ENCODE measurements at places on chromosomes 11 and 22.

GRCh38 chr11:74675761-74676160 is 55.5 kb downstream of the CHRDL2 start:
- no peak for DNase-seq

DNA sequence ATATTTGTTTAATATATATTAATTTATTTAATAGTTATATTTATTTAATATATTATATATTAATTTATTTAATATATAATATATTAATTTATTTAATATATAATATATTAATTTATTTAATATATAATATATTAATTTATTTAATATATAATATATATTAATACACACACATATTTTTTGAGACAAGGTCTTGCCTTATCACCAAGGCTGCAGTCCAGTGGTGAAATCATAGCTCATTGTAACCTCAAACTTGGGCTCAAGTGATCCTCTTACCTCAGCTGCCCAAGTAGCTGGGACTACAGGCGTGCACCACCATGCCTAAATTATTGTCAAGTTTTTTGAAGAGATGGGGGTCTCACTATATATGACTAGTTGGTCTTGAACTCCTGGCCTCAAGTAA is 51.4 kb upstream of the DDI1 start:
- no peak for DNase-seq

DNA sequence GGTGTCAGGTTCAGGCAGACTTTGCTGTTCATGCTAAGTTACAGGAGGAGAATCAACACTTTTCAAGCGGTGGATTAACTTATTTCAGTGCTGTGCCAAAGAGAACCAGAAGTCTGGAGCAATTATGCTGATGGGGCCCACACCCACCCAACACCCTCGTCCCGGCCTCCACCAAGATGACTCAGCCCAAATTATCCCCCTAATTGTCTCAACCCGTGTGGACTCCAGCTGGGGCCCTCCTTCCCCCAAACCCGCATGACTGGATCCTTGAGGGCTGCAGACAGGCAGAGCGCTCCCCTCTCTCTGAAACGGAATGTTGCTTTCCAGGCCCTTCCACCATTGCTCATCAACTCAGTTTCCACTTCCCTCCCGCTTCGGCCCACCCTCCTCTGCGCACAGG is 34.6 kb upstream of the MN1 start:
- no peak for DNase-seq

DNA sequence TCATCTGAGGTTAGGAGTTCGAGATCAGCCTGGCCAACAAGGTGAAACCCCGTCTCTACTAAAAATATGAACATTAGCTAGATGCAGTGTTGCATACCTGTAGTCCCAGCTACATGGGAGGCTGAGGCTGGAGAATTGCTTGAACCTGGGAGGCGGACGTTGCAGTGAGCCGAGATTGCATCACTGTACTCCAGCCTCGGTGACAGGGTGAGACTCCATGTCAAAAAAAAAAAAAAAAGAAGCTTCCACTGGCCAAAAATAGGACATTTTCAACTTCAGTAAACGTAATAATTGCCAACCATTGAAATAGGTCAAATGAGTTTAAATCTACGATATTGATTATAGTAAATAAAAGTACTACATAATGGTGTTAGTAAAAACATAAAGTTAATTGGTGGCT is 6.8 kb downstream of the BAIAP2L2 start:
- no peak for DNase-seq

DNA sequence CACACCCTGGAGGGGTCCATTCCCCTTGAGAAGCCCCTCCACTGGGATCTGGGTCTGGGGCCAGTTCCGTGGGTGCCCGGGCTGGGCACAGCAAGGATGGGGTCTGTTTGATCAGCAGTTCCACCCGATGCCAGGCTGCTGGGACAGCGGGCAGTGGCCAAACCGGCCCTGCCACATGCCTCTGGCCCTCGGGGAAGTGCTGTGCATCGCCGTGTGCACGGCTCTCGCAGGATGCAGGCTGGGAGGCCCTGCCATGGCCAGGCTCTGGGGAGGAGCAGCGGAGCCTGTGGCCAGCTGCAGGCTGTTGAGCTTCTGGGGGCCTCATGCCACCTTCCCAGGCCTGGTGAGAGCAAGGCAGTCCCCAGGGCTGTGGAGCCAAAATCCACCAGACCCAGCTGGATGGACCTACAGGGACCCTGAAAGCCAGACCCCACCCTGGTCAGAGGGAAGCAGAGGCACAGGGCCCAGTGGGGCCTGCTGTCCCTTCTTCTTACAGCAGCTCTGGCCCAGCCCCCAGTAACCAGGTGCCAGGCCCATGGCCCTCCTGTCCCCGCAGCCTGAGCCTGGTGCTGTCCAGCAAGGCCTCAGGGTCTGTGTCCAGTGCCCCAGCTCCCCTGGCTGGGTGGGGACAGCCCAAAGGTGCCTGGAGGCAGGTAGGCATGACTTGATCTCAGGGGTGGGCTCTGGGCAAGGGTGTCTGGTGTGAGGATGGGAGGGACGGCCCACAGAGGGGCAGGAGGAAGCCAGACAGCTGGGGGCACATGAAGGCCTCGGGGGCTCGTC is 57.3 kb downstream of the WNT7B start:
- DNase-seq, result no peak

DNA sequence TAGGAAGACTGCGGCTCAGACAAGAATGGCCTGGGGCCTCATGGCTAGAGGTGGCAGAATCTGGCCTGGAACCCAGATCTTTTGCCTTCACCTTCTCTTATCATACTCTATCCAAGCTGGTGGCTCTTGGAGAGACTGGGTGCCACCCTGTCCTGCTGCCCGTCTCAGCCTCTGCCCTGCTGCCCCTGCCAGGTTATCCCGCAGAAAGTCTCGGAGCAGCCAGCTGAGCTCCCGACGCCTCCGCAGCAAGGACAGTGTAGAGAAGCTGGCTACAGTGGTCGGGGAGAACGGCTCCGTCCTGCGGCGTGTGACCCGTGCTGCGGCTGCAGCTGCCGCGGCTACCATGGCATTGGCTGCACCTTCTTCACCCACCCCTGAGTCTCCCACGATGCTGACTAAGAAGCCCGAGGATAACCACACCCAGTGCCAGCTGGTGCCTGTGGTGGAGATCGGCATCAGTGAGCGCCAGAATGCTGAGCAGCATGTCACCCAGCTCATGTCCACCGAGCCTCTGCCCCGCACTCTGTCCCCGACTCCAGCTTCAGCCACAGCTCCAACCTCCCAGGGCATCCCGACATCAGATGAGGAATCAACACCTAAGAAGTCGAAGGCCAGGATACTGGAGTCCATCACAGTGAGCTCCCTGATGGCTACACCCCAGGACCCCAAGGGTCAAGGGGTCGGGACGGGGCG is 5.9 kb downstream of the INCENP start:
- no peak for DNase-seq

- DNase-seq, result no peak
These were observed 131.4 kb downstream of the CD44 start for GRCh38 chr11:35270342-35270741.

GRCh38 chr11:131246663-131247062 is 123.8 kb upstream of the NTM start:
- no peak for DNase-seq

DNA sequence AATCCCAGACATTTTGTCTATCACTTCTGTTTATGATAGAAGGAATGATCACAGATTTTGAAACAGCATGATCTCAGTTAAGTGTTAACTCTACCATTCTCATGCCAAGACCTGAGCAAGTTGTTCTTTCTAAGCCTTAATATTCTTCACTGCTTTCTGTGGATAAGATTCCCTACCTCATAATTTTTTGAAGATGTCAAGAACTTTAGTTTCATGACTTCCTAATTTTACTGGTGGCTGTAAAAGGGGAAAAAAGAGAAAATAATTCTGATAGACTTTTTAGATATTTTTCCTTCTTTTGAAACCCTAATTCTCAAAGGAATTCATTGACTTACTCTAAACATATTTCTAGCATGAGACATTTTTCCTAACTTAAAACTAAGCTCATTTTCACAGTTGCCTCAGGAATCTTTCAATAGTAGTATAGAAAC is 520.0 kb upstream of the LUZP2 start:
- DNase-seq, result no peak

DNA sequence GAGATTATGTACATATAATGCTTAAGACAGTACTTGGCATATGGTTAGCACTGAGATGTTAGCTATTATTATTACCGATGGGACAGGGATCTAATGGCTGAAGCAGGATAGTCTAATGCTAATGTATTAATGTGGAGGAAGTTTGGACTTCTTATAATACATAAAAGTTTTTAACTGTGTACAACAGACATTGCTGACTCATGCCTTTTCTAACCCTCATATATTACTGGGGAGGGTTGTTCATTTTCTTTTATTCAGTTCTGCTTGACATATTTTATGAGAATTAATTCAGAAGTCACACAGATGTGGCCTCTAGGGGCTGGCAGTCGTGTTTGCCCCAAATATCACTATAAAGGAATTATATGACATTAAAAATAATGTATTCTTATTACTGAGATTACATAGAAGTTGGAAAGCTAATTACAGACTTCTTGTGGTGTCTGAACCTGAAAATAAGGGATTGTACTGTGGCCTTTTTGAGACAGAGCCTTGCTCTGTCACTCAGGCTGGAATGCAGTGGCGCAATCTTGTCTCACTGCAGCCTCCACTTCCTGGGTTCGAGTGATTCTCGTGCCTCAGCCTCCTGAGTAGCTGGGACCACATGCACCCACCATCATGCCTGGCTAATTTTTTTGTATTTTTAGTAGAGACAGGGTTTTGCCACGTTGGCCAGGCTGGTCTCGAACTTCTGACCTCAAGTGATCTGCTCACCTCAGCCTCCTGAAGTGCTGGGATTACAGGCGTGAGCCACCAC is 10.1 kb downstream of the CCDC90B start:
- no peak for DNase-seq

GRCh38 chr11:92727123-92727522 is 242.3 kb upstream of the MTNR1B start:
- DNase-seq, result no peak

DNA sequence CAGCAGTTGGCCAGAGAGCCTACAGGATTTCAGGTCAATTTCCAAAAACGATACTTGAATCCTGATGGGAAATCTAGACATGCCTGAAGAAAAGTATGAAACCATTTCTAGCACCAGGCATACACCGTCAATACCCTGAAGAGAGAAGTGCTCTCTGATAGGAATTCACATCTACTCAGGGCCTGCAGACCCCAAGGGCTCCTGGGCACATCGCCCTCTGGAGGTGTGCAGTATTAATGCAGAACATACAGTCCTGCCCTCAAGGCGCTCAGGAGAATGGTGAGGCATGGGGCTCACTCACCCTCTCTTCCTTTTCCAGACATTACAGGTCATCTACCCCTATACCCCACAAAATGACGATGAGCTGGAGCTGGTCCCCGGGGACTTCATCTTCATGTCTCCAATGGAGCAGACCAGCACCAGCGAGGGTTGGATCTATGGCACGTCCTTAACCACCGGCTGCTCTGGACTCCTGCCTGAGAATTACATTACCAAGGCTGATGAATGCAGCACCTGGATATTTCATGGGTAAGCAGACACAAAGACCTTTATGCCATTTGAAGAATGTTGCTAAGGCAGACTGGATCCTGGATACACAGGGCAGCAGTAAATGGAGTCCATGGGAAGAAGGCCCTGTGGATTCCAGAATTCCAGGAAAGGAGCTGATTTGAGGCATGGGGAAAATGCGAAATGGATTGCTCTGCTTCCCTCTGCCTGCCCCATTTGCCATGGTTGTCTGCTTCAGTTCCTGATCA is 49.3 kb upstream of the CRTAM start:
- no peak for DNase-seq

GRCh38 chr11:111526501-111526900 is 11.9 kb downstream of the HOATZ start:
- DNase-seq, result no peak

DNA sequence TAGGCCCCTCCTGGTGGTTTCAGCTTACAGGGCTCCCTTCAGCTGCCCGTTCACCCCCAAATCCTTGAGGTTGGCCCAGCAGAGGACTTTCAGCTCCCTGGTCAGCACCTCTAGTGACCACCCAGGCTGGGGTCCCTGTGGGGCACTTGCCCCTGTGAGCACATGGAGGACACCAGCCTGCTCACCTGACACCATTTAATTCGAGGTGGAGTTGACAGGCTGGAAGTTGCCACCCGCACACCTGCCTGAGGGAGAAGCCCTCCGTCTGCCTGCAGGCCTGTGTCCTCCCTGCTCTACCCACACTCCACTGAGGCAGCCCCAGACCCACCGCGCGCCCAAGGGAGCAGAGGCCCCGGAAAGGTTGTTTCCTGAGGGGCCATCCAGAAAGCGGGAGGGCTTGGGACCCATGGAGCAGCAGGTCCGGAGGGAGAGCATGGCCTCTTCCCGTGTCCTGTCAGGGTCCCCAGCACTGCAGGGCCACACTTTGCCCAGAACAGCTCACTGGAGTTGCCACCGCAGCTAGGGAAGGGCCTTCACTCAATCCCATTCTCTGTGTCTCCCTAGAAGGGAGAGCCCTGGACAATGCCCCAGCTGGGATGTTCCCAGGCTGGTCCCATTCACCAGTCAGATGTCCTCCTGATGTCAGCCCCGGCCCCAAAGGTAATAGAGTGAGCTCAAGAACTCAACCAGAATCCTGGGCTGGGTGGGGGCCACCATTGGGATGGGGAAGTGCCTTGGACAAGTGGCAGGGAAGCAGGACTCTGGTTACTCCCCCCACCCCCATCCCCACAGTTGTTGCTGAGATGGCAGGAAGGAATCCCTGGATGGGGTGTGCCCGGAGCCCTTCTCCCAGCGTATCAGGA is 82.4 kb downstream of the MED15 start:
- no peak for DNase-seq

DNA sequence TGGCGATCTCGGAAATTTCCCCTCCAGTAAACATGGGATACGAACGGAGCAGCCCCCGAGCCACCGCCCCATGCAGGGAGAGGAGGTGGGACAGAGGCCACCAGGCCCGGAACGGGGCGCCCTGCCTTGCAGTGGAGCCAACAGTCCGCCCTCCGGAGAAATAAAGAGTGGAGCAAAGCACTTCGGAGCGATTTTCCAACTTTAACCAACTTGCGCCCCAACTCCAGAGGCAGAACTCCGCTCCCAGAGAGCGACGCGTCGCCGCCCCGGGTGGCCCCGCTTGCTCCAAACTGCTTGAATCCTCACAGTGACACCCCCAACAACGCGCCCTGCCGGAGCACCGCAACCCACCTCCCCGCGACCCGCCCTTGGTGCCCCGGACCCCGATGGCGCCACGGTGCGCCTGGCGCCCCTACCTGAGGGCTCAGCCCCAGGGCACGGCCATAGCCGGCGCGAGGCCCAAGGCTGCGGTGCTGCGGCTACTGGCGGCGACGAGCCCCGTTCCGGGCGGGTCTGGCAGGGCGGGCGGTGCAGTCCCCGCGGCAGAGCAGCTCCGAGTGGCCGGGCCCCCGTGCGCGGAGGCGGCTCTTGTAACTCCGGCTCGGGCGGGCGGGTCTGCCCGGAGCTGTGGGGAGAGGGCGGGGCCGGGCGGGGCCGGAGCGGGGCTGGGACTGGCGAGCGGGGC is at the start of gene AHNAK:
AHNAK (minus strand) TSS at position 563 of the 685 bp plus-strand sequence. CDS start 10,708 bp downstream, outside the sequence.
- peak; percentile 68 for DNase-seq

GRCh38 chr11:103396237-103396636 is 287.0 kb downstream of the DYNC2H1 start:
- no peak for DNase-seq

GRCh38 chr22:33062361-33062760 is 4.2 kb upstream of the SYN3 start:
- no peak for DNase-seq

- DNase-seq, result no peak
These were observed 9.2 kb upstream of the FAM83F start for GRCh38 chr22:39985383-39986035.

All from CD4-positive, CD25-positive, alpha-beta regulatory T cell (primary cell).